ENCODE measurements at places on chromosomes 7 and 10. TPM values are rescaled to one million over a fixed set of nuclear protein-coding genes. Genes with fewer than 3 reads are reported as not detected.

The FAM24A gene
- total RNA-seq = not detected

DNA sequence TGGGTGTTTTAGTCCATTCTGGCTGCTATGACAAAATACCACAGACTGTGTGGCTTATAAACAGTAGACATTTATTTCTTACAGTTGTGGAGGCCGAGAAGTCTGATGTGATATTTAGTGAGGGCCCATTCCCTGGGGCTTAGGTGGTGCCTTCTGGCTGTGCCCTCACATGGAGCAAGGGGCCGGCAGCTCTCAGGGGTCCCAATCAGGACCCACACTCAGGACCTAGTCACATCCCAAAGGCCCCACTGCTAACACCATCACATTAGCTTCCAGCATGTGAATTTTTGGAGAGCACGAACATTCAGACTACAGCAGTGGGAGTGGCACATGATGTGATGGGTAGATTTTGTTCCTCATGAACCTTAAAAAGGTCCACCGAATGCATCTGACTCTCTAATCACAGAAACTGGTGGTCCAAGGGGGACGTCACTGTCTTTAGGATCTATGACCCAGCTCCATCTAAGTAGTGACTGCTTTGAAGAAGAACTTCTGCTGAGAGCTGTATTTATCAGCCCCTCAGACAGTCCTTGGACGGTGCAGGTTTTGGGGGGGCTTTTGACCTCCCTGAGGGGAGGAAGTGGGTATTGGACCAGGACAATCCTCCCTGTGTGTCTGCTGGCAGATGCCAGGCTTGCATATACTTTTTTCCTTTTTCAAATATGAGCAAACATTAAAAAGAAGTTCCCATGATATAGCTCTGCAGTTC, 154.5 kb upstream of the ZNF32 start:
- DNase-seq = no peak

The GRID1 gene
- total RNA-seq = 0.11 TPM

- DNase-seq = no peak
These were observed 15.2 kb downstream of the GPR85 start for GRCh38 chr7:113071465-113071864.

GRCh38 chr7:92783260-92784201, 52.8 kb downstream of the CDK6 start:
- DNase-seq = no peak

DNA sequence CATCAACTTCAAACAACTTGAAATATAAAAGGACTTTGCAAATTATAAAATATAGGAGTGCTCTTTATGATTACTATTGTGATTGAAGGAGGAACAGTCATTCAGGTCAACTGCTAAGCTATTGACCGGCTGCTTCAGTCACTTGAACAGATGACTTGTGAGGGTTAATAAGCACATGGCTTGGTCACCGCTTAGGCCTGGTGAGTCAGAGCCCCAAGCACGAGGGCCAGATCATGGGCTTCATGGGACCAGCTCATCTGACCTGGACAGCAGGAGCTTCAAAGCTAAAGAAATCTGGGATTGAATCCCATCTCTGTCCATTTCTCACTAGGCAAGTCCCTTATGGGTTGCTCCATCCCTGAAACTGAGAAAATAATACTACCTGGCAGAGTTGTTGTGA, 60.4 kb upstream of the ADO start:
- DNase-seq = no peak

Data from osteocyte (in vitro differentiated cells).